ENCODE measurements at places on chromosomes 1 and 21.

DNA sequence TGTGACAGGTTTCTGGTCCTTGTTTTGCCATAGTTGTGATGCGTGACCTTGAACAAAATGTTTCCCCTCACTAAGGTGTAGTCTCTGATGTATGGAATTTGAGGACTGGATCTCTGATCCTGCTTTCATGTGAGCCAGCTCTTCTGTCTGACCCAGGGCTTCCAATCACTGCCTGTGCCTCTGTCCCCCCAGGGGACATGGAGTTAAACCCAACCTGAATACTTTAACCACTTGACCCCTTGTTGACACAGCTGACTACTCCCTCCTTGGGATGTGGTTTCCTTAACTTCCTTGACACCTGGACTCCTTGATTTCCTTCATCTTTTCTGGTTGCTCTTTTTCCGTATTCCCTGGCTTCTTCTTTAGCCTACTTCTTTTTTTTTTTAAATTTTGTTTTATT is 36.0 kb upstream of the SSBP3 start:
- DNase-seq: no peak

- DNase-seq: no peak
Measured at GRCh38 chr1:60118085-60118484, 44.5 kb upstream of the C1orf87 start.

- no peak for DNase-seq
Measured at GRCh38 chr1:235468004-235468403, 36.2 kb downstream of the B3GALNT2 start.

- no peak for DNase-seq
Measured at GRCh38 chr1:210482491-210482890, 153.8 kb downstream of the HHAT start.

DNA sequence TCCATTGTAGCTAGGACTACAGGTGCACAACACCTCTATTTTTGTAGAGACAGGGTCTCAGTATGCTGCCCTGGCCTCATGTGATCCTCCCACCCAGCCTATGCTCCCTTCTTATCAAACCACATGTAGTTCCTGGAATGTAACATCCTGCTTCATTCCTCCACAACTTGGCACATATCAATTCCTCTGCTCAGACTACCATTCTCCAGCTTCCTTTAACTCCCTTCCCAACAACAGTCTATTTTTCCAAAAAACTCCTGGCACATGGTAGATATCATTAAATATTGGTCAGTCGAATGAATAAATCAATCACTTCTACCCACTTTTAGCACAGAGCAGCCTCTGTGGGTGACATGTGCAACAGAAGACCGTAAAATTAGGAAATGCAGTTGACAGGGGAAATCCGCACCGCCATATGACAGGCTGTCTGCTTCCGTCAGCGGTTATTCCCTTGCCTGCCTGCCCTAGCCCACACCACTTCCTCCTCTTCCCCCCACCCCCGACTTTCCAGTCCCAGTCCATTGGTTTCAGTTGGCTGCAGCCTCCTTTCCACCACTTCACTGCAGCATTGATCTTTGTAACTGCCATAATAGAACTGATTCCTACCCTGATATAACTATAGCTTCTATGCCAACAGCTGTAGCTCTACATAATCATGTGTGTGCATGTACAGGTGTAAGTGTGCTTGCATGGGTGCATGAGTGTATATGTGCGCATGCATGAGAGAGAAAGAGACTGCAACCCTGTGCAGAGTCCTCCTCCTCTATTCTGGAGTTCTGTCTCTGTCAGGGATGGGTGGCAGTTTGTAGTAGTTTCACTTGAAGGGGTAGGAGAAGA is 6.8 kb upstream of the AKR1A1 start:
- no peak for DNase-seq

All from activated CD8-positive, alpha-beta memory T cell treated with anti-CD3 and anti-CD28 coated beads for 48 hours (primary cell).